ENCODE measurements at places on chromosomes 6 and 20. TPM values are rescaled to one million over a fixed set of nuclear protein-coding genes. Genes with fewer than 3 reads are reported as not detected.
A peak's percentile ranks its signal among the peaks of the same experiment; 100 is the strongest.

DNA sequence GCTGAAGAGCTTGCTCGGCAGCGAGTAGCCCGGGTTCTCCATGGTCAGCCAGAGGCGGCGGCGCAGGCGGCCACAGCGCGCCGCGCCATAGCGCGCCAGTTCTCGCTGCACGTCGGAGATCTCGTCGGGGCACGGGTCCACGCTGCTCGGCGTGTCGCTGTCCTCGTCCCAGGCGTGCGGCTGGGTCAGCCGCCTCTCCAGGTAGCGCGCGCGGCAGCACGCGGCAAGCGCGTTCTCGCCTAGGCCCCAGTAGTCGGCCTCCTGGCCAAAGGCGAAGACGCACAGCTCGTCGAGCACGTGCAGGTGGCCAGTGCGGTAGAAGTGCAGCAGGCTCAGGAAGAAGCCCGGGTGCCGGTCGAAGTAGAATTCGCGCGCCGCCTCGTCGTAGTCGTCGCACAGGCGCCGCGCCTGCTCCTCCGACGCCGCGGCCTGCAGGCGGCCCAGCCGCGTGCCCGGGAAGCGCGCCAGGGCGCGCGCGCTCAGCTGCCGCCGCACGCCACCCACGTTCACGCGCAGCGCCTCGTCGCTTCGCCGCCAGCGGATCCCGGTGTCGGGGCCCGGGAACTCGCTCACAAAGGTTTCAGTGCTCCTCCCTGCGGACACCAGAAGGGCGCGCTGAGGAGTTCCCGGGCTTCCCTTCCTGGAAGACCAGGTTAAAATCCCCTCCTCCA lies 2.7 kb downstream of the KCNS1 start:
- peak; percentile 81 for DNase-seq

DNA sequence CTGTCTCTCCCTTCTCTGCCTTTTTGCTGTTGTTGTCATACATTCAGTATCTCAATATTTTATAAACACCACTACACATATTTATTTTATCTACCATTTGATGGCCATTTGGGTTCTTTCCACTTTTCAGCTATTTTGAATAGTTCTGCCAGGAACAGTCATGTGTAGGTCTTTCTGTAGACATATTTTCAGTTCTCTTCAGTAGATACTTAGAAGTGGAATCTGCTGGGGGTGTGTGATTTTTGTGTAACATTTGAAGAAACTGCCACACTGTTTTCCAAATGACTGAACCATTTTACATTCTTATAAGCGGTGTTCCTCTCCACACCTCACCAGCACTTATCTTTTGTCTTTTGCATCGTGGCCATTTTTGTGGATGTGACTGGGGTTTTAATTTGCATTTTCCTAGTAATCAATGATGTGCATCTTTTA lies 197.7 kb downstream of the ARID1B start:
- DNase-seq: no peak

DNA sequence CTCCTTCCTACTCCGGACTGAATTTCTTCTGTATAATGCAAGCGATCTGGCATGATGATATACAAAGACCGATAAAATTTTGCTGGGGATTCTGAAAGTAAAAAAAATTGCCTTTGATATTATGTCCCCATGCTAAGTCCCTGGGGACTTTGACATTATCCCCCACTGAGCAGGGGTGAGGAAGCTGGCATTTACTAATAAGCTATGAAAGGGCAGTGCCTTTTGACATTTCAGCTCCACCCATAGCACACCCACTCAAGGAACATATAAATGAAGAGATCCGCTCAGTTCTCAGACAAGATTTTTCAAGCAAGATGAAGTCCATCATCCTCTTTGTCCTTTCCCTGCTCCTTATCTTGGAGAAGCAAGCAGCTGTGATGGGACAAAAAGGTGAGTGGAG lies at the start of gene SEMG2:
TSS of gene SEMG2 (plus strand) at position 298 of the 400 bp plus-strand sequence. CDS start at position 315, 17 bp downstream.
- DNase-seq: no peak

GRCh38 chr6:47579040-47579439 lies 101.5 kb downstream of the CD2AP start:
- DNase-seq: no peak

DNA sequence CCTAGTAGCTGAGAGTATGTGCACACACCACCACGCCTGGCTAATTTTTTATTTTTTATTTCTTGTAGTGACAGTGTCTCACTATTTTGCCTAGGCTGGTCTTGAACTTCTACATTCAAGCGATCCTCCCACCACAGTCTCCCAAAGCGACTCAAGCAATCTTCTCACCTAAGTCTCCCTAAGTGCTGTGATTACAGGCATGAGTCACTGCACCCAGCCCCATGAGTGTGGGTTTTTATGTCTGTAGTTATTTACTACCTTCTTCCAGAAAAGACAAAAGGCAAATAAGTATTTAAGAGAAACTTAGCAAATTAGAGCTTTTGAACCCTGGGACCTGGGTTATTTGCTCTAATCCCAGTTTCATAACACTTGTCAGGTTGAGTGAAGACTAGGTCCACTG lies 92.3 kb upstream of the HCRTR2 start:
- DNase-seq: no peak

DNA sequence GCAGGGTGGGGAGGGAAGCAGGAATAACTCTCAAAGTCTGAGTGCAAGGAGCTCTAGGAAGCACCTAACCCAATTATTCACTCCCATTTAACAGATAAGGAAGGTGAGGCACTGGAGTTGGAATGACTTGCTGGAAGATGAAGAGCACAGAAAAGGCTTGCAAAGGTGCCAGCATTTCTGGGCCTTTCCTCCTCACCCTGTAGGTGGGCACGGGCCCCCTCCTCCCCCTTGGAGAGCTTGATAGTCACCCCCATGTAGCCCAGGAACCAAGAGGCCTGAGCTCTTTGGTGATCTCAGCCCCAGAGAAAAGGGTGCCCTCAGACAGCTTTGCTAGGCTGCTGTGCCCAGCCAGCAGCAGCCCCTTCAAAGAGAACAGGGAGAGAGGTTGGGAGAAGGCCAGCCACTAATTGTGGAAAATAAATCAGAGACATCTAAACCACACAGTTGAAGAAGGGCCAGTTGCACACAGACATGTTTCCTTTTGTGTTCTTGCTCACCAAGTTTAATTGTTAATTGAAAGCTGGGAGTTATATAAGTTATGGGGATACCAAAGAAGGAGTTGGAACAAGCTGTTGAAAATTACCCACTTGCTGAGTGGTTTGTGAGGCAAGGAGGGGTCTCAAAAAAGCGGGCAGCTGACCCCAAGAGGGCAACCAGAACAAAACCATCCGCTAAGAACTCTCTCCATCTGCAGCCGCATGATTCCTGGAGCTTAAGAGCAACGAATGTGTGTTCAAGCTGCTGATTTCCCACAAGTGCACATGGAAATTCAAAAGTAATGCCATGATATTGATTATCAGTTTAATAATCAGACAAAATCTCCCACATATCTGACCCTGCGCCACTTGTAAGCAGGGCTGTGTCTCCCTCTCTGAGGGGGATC lies 77.0 kb downstream of the MRPL14 start:
- DNase-seq: no peak

GRCh38 chr20:58458342-58459057 lies 56.7 kb downstream of the APCDD1L start:
- no peak for DNase-seq

GRCh38 chr6:42084889-42085288 lies 34.6 kb downstream of the TAF8 start:
- DNase-seq: no peak

GRCh38 chr20:24376311-24377099 lies 92.9 kb upstream of the SYNDIG1 start:
- no peak for DNase-seq

- no peak for DNase-seq
Measured at GRCh38 chr6:157376241-157376640, 4.7 kb upstream of the ZDHHC14 start.

DNA sequence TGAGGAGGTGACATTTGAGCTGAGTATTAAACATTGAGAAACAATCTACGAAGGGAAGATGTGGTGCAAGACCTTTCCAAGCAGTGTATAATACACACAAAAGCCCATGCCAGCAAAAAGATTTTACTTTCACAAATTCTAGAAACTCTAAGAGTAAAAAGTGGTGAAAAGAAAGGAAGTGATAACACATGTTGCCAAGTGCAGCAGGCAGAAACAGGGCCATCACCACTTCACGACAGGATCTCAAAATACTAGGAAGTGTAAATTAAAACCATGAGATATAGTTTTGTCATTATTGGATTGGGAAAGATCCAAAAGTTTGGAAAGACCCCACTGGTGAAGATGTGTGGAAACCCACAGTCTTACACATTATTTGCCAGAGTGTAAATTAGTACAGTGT lies 1.7 kb upstream of the ENTPD6 start:
- no peak for DNase-seq

DNA sequence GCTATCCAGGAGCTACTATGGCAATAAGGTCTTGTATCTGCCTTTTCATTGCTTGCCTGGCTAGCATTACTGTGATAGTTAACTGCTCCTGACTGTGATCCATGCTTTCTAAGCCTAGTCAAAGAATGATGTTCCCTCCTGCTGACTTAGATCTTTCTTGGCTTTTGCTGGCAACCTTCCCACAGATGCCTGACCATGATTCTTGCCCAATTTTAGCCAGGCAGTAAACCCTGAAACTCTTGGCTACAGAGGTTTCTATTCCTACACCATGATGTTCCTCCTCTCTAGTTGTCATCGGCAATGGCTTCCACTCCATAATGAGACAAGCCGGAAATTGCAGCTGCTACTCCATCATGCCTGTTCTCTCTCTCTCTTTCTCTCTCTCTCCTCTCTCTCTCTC lies 238.1 kb downstream of the HAO1 start:
- DNase-seq: no peak

DNA sequence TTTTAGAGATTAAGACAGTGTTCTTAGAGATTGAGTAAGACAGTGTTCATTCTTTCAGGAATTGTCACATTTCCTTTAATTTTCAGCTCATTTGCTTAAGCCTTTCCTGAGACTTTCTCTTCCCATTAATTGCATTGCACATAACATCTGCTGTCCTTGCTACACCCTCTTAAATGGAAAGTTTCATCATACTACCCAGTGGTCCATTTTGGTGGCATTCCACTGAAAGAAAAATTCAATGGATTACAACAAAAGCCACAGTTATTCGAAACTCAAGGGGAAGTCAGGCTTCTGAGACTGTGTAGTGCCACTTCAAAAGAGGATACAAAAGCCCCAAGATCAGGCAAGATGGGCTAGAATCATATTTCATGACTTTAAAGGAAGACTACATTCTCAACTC lies 64.0 kb downstream of the RSPO3 start:
- DNase-seq: no peak

GRCh38 chr6:110609101-110609500 lies 132.7 kb upstream of the SLC22A16 start:
- DNase-seq: no peak

DNA sequence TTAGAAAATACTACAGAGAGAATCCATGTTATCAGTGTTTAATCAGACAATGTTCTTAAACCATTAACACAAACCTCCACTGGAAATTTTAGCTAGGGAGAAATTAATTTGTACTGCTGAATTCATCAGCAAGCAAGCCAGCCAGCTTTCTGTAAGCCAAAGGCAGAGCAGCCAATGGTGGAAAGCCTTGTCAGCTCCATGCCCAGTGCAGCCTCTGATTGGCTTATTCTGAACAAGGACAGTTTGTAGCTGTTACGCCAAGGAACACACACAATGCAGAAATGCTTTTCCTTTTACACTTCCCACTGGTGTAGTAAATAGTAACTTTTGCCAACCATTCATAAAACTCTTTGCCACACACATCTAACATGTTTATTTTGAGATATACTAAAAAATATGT lies 265.0 kb downstream of the TENT5A start:
- peak; percentile 11 for DNase-seq

DNA sequence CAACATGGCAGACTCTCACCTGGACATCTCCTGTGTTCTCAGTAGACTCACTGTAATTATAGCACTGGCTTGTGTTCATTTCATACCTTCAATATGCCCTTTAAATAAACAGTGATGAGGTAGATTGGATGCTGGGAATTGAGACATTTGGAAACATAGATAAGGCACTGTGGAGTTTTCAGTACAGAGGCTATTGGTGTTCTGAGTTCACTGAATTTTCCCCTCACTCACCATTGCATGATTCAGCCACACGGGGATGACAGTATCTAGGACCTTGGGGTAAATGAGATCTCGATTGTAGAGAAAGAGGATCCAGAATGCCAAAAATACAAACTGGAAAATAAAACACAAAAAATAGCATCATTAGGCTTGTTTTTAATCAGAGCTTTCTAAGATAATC lies 12.6 kb downstream of the ADTRP start:
- no peak for DNase-seq

DNA sequence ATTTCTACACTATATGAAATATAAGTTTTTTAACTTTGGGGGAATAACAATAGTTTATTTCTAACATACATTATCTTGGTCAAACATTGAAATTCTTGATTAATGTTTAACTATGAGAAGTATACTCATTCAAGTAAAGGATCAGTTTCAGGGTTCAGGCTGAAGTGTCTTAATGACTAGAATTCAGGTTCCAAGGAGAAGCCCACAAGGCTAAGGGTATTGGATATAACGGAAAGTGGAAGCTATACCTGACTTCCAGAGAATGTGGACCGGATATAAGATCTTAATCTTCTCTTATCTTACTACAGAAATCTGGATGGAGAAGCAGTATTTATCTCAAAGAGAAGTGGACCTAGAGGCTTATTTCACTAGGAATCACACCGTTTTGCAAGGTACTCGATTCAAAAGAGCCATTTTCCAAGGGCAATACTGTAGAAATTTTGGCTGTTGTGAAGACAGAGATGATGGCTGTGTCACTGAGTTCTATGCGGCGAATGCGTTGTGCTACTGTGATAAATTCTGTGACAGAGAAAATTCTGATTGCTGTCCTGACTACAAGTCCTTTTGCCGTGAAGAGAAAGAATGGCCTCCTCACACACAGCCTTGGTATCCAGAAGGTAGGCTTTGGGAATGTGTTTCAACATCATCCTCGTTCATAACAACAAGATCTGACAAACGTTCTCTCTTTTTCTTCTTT lies at the start of gene TINAG:
TSS of gene TINAG (plus strand) at position 153 of the 697 bp plus-strand sequence. CDS start at position 263, 110 bp downstream.
- DNase-seq: no peak

- no peak for DNase-seq
Measured at GRCh38 chr6:150579611-150580010, 20.1 kb upstream of the PLEKHG1 start.

SSTR4 gene
- not detected for total RNA-seq

ARMH2 gene
- not detected for total RNA-seq

PRKN gene
- total RNA-seq: 0.59 TPM

LY6G6C gene
- total RNA-seq: 0.21 TPM
